Substantia nigra (tissue), 51 donors: ENCODE measurements at places on chromosomes 3 and 15.

GRCh38 chr3:151770956-151771355, 37.2 kb downstream of the AADACL2 start:
- no peak for DNase-seq

GRCh38 chr3:179953993-179954870, 82.5 kb downstream of the PEX5L start:
- DNase-seq, result no peak

- DNase-seq, result no peak
Measured at GRCh38 chr3:27553886-27554540, 69.8 kb upstream of the SLC4A7 start.

DNA sequence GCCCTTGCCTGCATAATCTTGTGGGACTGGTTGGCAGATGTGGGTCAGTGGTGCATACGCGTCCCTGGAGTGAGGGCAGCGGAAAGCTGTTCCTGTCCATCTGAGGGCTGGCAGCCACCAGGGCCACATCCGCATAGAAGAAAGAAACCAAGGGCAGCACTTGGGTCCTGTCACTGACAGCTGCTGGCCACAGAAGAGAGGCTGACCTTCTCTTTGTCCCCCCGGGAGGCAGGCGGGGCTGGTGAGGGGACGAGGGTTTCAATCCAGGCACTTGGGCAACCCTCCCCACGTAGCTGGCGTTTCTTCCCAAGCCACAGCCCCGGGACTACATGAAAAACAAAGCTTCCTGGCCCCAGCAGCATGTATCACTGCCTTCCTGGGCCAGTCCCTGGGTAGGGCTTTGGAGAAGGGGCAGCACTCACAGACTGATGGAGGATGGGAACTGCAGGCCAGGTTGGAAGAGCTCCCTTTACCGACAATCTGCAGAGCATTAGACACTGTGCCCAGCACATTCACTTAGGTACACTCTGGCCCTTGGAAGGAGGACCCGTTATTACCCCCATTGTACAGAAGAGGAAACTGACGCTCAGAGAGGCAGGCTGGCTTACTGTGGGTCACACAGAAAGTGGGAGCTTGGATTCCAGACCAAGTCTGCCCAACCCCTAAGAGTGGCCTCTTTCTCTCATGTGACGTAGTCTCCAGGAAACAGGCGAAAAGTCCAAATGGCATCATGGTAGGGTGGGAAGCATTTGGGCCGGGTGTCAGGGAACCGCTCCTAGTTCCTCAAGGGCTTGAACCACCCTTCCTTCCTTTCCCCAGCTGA, 78.8 kb upstream of the SLC6A6 start:
- no peak for DNase-seq

GRCh38 chr15:101184830-101185229, 67.0 kb downstream of the CHSY1 start:
- DNase-seq, result no peak

DNA sequence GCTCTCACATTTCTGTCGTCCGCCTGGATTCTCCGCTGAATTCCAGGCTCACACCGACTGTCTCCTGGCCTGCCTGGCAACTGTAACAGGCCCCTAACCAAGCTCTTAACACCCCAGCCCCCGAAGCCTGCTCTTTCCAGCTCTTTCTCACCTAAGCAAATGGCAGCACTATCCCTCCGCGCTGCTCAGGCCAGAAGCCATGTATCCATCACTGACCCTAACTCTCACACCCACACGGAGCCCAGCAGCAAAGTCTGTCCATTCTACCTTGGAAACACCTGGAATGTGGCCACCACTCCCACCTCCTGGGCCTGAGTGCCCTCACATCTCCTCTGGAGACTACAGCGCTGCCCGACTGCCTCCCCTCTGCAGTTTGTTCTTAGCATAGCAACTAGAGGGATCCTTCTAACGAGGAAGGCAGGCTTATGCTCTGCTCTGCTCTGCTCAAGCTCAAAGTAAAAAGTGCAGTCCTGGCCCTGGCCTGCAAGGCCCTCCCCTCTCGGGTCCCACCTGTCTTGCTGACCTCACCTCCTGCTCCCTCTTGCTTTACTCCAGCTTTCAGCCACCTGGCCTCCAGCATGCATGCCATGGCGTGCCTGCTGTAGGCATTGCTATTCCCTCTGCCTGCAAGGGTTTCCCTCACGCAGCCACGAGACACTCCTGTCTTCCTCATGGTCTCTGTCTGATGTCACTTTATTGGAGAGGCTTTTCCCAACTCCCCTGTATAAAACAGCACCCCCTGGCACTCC, 27.2 kb downstream of the FEM1B start:
- no peak for DNase-seq

- DNase-seq, result no peak
Measured at GRCh38 chr3:16523778-16524177, 10.3 kb upstream of the RFTN1 start.

GRCh38 chr3:99817047-99817436, 620 bp upstream of the CMSS1 start:
- DNase-seq, result no peak

- DNase-seq, result no peak
Measured at GRCh38 chr15:66419471-66419870, 32.8 kb downstream of the MAP2K1 start.

DNA sequence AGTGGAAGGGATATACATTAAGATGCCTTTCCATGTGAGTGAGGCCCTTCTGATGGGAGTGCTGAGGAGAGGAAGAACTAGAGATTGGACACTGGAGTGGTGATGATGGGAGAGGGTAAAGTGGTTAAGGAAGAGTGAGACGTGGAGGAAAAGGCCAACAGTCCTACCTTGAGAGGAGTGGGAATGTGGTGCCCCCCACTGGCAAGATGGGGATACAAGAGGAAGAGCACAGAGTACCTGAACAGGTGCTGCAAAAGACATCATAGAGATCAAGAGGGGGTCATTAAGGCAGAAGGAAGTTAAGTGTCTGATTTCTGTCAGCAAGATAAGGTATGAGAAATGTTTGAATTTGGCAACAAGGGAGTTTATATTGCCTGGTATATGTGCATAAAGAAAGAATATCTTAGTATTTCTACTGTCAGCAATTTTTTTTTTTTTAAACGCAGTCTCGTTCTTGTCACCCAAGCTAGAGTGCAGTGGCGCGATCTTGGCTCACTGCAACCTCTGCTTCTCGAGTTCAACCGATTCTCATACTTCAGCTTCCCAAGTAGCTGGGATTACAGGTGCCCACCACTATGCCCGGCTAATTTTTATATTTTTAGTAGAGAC, 34.0 kb downstream of the ARIH2 start:
- peak; percentile 1 for DNase-seq

DNA sequence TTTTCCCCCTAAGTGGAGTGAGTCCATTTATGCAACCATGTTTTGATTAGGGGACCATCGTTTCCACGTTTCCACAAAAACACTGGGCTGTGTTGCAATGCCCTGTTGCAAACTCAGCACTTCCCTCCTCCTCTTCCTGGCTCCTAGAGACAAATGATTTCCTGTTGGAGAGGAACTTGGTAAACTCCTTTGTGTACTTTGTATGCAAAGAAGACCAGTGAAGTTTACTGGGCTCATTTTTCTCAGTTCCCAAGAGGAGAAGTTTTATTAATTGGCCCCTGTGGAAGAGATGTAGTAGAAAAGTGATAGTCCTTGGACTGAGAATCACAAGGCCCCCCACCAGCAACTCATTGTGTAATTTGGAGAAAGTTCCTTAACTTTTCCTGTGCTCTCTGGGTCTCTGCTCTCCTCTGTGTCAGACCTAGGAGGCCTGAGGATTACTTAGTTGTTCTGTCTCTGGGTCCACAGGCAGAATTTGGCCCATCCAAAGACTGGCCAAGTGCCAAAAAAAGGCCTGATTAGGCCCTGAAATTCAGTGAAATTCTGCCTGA, 95.0 kb downstream of the ATG7 start:
- DNase-seq, result peak; percentile 25

DNA sequence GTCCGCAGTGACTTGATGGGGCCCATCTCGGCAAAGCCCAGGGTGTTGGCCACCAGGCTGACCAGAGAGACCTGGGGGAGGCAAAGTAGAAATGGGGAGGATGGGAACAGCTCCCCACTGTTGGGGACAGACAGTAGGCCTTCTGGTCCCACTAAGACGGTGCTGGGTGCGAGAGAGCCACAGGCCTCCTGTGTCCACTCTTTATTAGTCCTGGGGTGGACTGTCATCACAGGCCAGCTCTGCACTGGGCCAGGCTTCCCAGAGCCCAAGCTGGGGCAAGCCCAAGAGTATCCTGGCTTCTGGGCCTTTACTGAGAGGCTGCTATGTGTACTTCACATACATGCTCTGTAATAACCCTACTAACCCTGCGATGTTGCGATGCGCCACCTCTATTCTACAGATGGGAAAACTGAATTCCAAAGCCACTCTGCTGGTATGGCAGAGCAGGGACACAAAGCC, 66.4 kb downstream of the EXOG start:
- DNase-seq, result no peak

GRCh38 chr3:130374033-130374432, 28.6 kb downstream of the COL6A5 start:
- no peak for DNase-seq

DNA sequence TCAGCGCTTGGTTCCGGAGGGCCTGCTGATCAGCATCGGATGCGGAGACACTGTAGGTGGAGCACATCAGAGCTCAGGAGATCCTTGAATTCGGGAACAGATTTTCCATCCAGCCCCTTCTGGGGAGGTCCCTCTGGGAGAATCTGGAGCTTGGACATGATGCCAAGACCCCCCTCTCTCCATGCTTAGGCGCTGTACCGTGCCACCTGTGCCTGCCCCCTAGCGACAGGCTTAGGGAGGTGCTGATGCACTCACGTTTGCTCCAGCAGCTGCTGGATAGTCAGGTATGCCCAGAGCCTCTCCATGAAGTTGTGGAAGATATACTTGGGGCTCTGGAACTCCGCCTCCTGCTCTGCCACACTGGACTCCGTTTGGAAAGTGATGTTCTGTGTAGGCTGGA, 9.7 kb downstream of the ITIH4 start:
- no peak for DNase-seq

DNA sequence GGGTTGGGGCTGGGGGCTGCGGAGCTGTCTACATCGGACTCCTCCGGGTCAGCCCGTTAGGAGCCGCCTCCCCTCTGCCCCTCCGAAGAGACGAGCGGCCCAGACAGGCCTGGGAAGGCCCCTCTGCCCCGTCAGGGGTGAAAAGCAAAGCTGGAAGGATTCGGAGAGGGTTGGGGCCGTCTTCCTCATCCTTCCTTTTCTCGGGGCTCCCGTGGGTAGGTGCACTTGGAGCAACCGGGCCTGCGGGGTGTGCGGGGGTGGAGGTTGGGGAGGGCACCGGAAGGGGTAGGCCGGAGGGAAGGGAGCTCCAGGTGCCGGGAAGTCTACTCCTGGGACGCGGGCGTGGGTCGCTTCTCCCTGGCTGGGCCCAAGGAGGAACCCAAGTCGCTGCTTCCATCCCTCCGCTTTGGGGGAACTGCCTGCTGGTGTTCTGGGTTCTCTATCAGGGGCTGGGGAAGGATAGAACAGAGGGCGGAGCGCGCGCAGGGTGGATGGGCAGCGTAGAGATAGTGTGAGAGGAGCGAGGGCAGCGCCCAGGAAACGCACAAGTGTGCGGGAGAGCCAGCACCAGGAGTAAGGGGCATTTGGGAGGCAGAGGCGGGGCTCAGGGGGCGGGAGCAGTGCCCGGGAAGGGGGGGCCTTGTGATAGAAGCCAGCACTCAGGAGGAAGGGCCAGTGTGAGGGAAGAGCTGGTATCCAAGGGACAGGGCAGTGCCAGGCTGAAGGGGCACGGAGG, 590 bp downstream of the POLR2H start:
- DNase-seq, result peak; percentile 79

- DNase-seq, result no peak
Measured at GRCh38 chr3:55860049-55860721, 373.1 kb upstream of the WNT5A start.

GRCh38 chr15:23628612-23629233, 18.9 kb downstream of the MAGEL2 start:
- no peak for DNase-seq

- DNase-seq, result no peak
Measured at GRCh38 chr15:60343221-60343970, 54.4 kb downstream of the ANXA2 start.

GRCh38 chr3:183357564-183358079, 70.8 kb downstream of the MCF2L2 start:
- no peak for DNase-seq

- DNase-seq, result no peak
Measured at GRCh38 chr3:42503251-42503924, 945 bp downstream of the VIPR1 start.

DNA sequence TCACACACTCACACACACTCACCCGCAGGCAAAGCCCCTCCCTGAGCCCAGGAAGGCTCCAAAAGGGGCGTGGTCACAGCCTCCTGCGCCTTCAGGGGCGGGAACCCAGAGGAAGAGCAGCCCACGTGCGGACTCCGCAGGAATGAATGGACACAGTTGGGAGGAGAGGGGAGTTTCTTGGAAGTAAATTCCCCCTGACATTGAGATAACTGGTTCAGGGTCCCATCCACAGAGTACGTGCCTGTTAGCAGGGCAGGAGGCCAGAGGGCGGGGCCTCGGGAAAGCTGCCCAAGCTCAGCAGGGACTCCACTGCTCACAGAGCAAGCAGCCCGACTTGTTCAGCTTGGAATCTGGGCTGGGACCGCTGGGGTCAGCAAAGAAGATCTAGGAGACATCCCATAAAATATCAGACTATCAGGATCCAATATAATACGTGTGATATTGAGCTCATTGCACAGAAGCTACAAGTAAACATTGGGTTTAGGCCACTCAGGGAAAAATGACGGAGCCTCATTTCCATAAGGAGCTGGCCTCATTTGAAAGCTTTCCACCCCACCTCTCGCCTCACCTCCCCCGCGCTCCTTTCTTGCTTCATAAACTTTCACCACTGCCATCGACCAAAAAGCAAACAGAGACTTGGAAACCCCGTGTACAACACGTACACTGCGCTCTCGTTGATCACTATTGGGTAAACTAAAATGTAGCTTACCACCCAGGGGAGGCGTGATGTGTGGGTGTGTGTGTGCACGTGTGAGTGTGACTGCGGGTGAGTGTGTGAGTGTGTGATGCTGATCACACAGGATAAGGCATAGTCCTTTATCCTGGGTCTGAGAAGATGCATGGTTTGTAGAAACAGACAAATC, 36.0 kb downstream of the TM2D3 start:
- no peak for DNase-seq

GRCh38 chr3:46544771-46545503, 21.2 kb downstream of the LRRC2 start:
- no peak for DNase-seq

DNA sequence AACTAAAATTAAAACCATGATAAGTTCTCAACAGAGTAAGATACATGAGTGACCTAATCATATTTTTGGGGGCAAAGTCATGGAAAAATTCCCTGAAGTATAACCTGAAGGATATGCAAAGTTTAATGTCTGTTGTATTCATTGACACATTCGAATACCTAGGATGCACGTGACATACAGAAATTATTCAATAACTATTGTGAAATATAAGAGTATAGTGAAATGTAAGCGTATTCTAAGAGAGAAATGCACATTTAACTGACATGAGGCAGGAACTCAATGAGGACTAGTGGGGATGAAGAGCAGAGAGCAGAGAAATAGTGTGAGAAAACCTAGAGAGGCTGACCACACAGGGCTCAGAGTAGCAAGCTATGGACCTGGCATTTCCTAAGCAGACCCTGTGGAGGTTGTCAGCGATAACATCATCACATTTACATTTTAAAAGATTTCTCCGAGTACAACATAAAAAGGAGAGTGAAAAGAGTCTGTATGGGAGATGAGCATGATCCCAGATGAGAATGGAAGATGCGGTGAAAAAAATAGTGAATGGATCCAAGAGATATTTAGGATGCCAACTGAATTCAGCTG, 588.8 kb downstream of the MAGI1 start:
- no peak for DNase-seq

- DNase-seq, result no peak
Measured at GRCh38 chr3:71041371-71041770, 542.2 kb downstream of the FOXP1 start.

- no peak for DNase-seq
Measured at GRCh38 chr3:59426821-59427565, 377.2 kb upstream of the CFAP20DC start.

- DNase-seq, result no peak
Measured at GRCh38 chr15:29400701-29401100, 131.1 kb upstream of the NSMCE3 start.
